Thymus (tissue), 14 donors: ENCODE measurements at places on chromosomes 1 and 21. TPM values are rescaled to one million over a fixed set of nuclear protein-coding genes. Genes with fewer than 3 reads are reported as not detected.
A peak's percentile ranks its signal among the peaks of the same experiment; 100 is the strongest.

- H3K4me1 ChIP-seq = no peaks in the 10 kb centered on the region
- H3K27me3 ChIP-seq = no peaks in the 10 kb centered on the region
- H3K4me3 ChIP-seq = no peak overlapping the region
- no peak for DNase-seq
Measured at GRCh38 chr1:72051538-72051937, 230.8 kb downstream of the NEGR1 start.

The KCTD3 gene
- 28.9 TPM for polyA plus RNA-seq

The TTC22 gene
- 4.4 TPM for polyA plus RNA-seq

The FAM72D gene
- 2.0 TPM for polyA plus RNA-seq

DNA sequence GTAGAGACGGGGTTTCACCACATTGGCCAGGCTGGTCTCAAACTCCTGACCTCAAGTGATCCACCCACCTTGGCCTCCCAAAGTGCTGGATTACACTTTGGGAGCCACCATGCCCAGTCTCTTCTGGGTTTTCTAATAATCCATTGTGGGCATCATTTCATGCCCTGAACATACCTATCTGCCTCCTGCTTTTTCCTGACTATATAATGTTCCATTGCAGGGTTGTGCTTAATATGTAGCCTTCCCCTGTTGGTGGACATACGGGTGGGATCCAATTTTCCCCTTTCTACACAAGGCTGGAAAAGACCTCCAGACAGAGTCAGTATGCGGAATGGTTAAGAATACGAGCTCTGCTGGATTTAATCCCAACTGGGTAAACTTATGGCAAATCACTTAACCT, 3.5 kb upstream of the ZNF683 start:
- H3K36me3 ChIP-seq = no peaks in the 10 kb centered on the region
- no peaks in the 10 kb centered on the region for H3K27me3 ChIP-seq

The IL23R gene
- 0.14 TPM for polyA plus RNA-seq

DNA sequence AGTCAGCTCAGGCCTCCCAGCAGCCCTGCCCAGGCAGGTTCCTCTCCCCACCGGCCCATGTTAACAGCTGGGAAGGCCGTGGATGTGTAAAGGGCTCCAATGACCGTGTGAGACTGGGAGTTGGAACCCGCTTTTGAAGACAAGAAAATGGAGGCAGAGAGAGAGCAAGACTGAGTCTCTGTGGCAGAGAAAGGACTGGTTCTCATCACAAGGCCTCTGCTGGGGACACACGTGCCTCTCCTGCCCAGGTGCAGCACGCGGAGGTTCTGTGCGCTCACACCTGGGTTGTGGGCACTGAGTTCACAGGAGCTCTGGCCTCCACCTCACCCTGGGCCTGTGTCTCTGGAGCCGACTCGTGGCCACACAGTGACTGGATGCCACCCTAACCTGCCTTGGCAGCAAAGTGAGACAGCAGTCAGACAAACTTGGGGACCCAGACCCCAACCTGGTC, 27.0 kb downstream of the RUNX3 start:
- H3K4me1 ChIP-seq = no peaks in the 10 kb centered on the region
- H3K4me3 ChIP-seq = no peak overlapping the region
- no peaks in the 10 kb centered on the region for H3K27me3 ChIP-seq

- H3K4me1 ChIP-seq = no peaks in the 10 kb centered on the region
- no peaks in the 10 kb centered on the region for H3K36me3 ChIP-seq
- no peak overlapping the region for H3K4me3 ChIP-seq
- no peaks in the 10 kb centered on the region for H3K27me3 ChIP-seq
- H3K27ac ChIP-seq = no peak overlapping the region
Measured at GRCh38 chr21:18620436-18620835, 216.9 kb upstream of the TMPRSS15 start.

GRCh38 chr1:57131257-57131656, 165.4 kb upstream of the C8B start:
- H3K4me3 ChIP-seq = no peak overlapping the region
- H3K27ac ChIP-seq = no peak overlapping the region
- H3K4me1 ChIP-seq = no peaks in the 10 kb centered on the region

- no peaks in the 10 kb centered on the region for H3K27me3 ChIP-seq
- H3K4me3 ChIP-seq = no peak overlapping the region
- H3K36me3 ChIP-seq = no peaks in the 10 kb centered on the region
- no peak overlapping the region for H3K27ac ChIP-seq
- no peak for DNase-seq
- no peaks in the 10 kb centered on the region for H3K4me1 ChIP-seq
Measured at GRCh38 chr1:60185684-60186083, 112.1 kb upstream of the C1orf87 start.

The HEYL gene
- 2.6 TPM for polyA plus RNA-seq

- no peaks in the 10 kb centered on the region for H3K27me3 ChIP-seq
- no peaks in the 10 kb centered on the region for H3K36me3 ChIP-seq
- DNase-seq = no peak
Measured at GRCh38 chr1:204709960-204710912, 24.7 kb upstream of the LRRN2 start.

DNA sequence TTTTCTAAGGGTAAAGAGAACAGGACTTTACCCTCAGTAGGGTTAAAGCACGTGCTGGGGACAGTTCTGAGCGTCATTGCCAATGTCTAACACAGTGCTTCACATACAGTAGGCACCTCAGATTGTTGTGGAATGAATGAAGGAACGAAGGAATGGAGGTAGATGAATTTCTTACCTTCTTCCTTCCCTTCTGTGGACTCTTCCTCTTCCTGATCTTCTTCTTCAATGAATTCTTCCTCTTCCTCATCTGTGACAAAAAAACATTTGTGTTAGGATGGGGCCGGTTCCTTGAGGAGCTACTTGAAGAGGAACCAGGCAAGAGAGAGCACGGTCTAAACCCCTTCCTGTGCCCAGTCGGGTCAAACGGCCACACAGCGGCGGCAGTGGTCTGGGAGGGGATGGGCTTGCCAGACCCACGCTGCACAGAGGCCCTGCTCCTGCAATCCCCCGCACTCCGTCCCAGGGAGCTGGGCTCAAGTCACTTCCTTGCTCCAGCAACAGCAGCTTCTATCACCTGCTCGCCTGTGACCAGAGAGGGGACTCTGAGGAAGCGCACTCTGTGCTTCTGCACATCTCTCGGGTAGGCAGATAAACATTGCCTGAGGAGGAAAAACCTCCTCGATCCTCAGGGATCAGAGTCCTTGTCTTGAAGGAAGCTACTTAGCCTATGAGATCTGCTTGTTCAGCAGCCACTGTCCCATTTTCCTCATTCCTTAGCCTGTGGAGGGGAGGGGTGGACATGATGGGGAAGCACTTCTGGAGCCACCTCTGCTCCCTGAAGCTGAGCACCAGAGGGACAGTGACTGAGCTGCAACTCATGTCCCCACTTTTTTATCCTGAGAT, 8.0 kb upstream of the SLC30A2 start:
- no peak for DNase-seq
- no peak overlapping the region for H3K4me3 ChIP-seq
- peaks cover 79% of the 10 kb centered on the region for H3K27me3 ChIP-seq
- no peaks in the 10 kb centered on the region for H3K4me1 ChIP-seq

DNA sequence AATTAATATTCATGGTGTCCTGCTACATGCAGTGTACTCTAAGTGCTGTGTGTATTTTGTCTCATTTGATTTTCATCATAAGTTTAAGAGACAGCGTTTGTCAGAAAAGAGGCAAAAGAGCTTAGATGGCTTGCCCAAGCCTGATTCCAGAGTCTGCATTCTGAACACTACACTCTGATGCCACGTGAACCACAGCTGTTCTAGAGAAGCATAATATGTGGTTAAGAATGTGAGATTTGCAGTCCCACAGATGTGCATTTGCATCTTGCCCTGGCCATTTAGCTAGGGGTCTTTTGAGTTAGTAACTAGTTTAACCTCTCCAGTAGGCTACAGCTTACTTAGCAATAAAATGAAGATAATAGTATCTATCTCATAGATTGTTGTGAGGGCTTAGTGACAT, 9.2 kb upstream of the GADD45A start:
- H3K4me3 ChIP-seq = no peak overlapping the region
- DNase-seq = peak; percentile 67
- H3K36me3 ChIP-seq = no peaks in the 10 kb centered on the region
- no peak overlapping the region for H3K27ac ChIP-seq
- no peaks in the 10 kb centered on the region for H3K27me3 ChIP-seq

DNA sequence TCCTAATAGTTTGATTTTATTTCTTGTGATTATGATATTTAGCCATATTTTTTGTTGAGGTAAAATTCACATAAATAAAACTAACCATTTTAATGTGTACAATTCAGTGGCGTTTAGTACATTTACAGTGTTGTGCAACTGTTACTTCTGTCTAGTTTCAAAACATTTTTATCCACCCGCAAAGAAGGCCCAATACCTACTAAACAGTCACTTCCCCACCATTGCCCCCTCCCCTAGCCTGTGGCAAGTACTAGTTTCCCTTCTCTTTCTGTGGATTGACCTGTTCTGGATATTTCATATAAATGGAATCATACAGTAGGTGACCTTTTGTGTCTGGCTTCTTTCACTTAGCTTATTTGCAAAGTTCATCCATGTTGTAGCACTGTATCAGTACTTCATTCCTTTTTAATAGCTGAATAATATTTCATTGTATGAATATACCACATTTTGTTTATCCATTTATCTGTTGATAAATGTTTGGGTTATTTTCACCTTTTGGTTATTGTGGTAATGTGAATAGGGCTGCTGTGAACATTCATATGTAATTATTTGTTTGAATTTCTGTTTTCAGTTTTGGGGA, 4.1 kb downstream of the FLVCR1 start:
- no peak for DNase-seq
- peaks cover 3% of the 10 kb centered on the region for H3K36me3 ChIP-seq
- peaks cover 8% of the 10 kb centered on the region for H3K4me1 ChIP-seq
- no peak overlapping the region for H3K27ac ChIP-seq
- H3K4me3 ChIP-seq = no peak overlapping the region

The WNT3A gene
- 0.02 TPM for polyA plus RNA-seq

DNA sequence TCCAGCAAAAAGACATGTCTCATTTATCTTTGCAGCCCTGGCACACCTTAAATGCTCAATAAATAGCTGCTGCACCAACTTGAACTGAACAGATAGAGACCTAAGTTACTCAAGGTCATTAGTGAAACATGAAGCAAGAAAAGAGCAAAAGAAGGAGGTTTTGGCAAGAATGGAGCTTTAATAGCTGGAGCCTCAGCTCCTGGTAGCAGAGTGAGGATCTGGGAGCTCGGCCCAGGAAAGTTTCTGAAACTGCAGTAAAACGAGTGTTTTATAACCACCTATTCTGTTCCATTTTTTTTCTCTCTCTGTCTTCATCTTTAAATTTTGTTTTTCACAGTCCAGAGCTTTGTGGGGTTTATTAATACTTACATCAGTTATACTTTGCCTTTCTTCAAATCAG, 207.5 kb downstream of the SETD4 start:
- H3K4me1 ChIP-seq = no peaks in the 10 kb centered on the region
- DNase-seq = no peak
- no peak overlapping the region for H3K27ac ChIP-seq
- H3K36me3 ChIP-seq = no peaks in the 10 kb centered on the region

The UMODL1 gene
- 1.4 TPM for polyA plus RNA-seq

The THEM4 gene
- polyA plus RNA-seq = 46.2 TPM
